Suppressor macrophage (primary cell): ENCODE measurements at places on chromosomes 1 and 21.

DNA sequence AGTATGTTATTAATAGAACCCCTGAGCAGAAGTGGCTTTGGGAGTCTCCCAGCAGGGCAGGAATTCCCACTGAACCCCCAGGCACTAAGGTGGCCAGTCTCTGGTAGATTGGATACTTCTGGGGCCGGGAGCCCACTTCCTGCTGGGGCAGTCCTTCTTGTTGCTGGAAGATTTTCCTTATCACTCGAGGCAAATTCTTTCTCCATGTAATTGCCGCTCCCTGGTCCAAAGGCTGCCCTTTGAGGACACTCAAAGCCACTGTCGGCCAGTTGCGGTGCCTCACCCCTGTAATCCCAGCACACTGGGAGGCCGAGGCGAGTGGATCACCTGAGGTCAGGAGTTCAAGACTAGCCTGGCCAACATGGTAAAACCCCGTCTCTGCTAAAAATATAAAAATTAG is 22.6 kb upstream of the TNFRSF1B start:
- DNase-seq, result no peak

DNA sequence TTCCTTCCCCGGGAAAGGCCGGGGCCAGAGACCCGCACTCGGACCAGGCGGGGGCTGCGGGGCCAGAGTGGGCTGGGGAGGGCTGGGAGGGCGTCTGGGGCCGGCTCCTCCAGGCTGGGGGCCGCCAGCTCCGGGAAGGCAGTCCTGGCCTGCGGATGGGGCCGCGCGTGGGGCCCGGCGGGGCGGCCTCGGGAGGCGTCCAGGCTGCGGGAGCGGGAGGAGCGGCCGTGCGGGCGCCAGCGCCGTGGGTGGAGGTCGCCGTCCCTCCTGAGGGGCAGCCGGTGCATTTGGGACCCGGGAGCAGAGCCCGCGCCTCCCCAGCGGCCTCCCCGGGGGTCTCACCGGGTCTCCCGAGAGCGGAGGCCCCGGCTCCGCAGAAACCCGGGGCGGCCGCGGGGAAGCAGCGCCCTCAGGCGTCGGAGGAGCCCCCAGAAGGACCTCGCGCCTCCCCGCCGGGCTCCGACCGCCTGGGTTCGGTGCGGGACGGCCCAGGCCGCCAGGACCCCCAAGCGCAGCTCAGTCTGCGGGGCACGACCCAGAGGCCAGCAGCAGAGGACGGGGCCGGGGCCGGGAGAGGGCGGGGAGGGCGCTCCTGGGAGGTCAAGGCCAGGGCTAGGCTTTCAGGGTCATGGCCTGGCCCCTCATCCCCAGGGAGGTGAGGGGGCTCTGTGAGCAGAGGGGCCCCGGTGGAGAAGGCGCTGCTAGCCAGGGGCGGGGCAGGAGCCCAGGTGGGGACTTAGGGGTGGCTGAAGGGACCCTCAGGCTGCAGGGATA is 7.2 kb upstream of the SLX9 start:
- DNase-seq, result peak; percentile 85

- DNase-seq, result peak; percentile 92
Observed at GRCh38 chr1:3530926-3531818, 76.7 kb downstream of the ARHGEF16 start.

DNA sequence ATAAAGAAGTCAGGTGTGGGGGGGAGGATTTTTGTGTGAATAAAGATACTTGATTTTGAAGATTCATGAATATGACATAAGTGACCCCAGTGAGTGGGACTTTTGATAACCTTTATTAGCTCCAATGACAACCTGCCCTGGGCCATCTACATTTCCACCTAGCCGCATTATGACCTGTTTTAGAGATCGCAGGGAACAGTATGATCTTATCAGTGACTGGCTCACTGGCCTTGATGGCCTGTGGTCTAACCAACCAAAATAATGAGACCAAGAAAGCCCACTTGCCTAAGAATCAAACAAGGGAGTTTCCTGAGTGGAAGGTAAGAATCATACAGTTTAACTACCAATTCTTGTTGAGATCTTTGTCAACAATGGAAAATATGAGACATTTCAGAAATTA is 1.8 kb downstream of the ELAPOR1 start:
- DNase-seq, result no peak

GRCh38 chr1:96159379-96159778 is 562.2 kb upstream of the PTBP2 start:
- no peak for DNase-seq

DNA sequence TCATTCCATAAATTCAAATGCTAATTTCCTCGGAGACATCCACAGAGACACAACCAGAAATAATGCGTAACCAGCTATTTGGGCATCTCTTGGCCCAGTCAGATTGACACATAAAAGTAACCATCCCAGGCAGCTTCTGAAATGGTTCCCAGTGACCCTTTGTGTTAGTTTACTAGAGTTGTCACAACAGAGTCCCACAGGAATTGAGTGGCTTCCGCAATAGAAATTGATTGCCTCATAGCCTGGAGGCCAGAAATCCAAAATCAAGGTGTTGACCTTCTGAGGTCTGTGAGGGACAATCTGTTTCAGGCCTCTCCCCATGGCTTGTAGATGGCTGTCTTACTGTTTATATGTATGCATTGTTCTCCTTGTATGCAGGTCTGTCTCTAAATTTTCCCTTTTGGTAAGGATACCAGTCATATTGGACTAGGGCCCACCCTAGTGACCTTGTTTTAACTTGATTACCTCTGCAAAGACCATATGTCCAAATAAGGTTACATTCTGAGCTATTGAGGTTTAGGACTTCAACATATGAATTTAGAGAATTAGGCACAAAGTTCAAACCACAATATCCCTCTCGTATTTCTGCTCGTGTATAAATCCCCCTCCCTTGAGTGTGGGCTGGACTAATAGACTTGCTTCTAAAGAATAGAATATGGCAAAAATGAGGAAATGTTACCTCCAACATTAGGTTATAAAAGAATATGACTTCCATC is 78.2 kb upstream of the FGGY start:
- DNase-seq, result peak; percentile 29

GRCh38 chr1:61853583-61853982 is 111.3 kb downstream of the PATJ start:
- peak; percentile 27 for DNase-seq

DNA sequence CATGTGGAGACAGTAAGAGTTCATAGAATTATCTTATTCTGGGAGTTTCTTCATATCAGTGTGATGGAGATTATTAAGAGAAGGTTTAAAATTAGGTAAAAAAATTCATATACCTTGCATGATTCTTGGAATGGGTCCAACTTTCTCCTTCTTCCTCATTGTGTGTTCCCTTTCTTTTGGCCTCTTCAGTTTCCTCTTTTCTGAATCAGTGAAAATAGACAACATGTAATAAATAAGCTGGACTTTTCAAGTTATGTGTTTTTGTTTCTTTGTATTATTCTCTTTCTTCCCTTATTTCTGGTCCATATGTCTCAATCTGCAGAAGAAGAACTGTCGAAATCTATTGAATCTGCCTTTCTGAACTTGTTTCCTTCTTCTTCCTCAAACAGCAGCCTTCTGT is 30.5 kb downstream of the C4BPA start:
- peak; percentile 87 for DNase-seq

- DNase-seq, result no peak
Observed at GRCh38 chr1:168972887-168973286, 133.6 kb upstream of the ATP1B1 start.

DNA sequence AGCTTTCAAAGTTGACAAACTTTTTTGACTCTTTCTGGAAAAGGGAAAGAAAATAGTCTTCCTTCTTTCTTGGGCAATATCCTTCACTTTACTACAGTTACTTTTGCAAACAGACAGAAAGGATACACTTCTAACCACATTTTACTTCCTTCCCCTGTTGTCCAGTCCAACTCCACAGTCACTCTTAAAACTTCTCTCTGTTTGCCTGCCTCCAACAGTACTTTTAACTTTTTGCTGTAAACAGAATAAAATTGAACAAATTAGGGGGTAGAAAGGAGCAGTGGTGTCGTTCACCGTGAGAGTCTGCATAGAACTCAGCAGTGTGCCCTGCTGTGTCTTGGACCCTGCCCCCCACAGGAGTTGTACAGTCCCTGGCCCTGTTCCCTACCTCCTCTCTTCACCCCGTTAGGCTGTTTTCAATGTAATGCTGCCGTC is 160.8 kb upstream of the SGIP1 start:
- no peak for DNase-seq

- peak; percentile 37 for DNase-seq
Observed at GRCh38 chr1:32695098-32695904, 7.3 kb downstream of the SYNC start.
